ENCODE measurements at places on chromosomes 7 and 10. TPM values are rescaled to one million over a fixed set of nuclear protein-coding genes. Genes with fewer than 3 reads are reported as not detected.

PARP12 gene
- polyA plus RNA-seq, result 27.1 TPM

VAX1 gene
- not detected for polyA plus RNA-seq

SLC13A1 gene
- not detected for polyA plus RNA-seq

CALHM2 gene
- 23.5 TPM for polyA plus RNA-seq

PLEKHS1 gene
- polyA plus RNA-seq, result 0.01 TPM

BTBD16 gene
- not detected for polyA plus RNA-seq

ZNF33A gene
- 5.6 TPM for polyA plus RNA-seq

OGA gene
- polyA plus RNA-seq, result 74.3 TPM

GRCh38 chr7:117014099-117014656 lies 60.9 kb downstream of the ST7 start:
- no peak for DNase-seq

DNA sequence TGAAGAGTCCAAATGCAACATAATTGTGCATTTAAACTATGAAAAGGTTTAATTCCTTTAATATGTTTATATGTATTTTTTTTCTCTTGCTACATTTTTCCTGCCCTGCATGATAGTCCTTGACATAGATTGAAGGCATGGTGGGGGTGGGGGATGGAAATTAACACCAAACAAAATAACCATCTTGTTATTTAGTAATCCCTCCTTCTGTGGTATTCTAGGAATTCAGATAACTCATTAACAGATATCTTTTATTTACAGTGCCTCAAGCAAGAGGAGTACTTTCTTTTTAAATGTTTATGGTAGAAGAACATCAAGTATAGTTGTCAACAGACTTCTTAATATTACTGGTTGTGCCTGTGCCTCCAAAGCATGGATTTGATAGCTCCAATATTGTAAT lies 337.6 kb upstream of the SEMA3A start:
- DNase-seq, result no peak

- DNase-seq, result no peak
These were observed 335.4 kb upstream of the PFKP start for GRCh38 chr10:2731940-2732339.

DNA sequence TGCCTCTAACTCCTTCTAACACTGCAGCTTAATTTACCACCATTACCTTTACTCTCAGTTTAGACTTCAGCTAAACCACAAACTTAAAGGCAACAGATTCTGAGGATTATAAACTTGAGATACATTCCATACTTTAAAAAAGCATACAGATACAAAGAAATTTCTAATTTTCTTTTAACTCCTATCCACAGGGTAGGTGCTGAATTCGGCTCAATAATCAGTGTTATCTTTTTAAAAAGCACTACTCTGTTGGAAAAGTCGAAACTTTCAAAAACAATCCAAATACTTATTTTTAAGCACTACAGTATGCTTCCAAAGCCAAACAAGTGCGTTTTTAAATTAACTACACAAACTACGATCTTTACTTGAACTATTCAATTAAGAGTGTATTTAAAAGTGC lies 1.0 kb downstream of the SMNDC1 start:
- DNase-seq, result no peak

- DNase-seq, result no peak
These were observed at the start of gene ATOH7 for GRCh38 chr10:68231817-68232251. Gene ATOH7, minus strand, starts transcription at chr10:68232113. Its CDS starts 436 bp downstream, at chr10:68231677.

DNA sequence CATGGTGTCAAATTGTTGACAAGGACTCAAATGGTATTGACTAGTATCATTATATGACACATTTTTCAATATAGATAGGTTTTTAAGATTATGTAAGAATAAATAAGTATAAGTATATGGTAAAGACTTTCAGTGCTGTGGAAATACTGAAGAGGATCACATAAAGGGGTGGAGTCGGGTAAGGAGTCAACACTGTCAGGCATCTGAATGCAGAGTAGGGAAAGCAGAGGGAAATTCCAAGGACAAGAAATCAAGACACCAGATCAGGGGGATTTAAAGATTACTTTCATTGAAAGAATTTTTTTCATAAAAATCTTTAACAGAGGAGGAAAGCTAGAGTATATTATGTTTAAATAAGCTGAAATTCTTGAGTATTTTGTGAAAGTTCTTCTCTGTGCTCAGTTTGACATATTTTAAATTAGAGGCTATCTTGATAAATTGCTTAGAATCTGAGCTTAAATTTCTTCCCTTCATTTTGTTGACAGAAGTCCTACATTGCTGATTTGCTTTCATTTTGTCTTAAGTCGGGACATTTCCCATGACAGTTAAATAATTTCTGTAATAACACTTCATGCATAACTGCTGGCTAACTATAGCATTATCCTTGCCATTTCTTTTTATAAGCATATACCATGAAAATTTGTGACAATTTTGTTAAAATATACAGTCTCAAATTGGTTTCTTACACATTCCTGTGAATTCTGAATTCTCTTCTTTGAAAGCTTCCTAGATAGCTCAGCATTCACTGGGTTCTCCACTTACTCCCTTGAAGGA lies 244.3 kb downstream of the PRKG1 start:
- no peak for DNase-seq

DNA sequence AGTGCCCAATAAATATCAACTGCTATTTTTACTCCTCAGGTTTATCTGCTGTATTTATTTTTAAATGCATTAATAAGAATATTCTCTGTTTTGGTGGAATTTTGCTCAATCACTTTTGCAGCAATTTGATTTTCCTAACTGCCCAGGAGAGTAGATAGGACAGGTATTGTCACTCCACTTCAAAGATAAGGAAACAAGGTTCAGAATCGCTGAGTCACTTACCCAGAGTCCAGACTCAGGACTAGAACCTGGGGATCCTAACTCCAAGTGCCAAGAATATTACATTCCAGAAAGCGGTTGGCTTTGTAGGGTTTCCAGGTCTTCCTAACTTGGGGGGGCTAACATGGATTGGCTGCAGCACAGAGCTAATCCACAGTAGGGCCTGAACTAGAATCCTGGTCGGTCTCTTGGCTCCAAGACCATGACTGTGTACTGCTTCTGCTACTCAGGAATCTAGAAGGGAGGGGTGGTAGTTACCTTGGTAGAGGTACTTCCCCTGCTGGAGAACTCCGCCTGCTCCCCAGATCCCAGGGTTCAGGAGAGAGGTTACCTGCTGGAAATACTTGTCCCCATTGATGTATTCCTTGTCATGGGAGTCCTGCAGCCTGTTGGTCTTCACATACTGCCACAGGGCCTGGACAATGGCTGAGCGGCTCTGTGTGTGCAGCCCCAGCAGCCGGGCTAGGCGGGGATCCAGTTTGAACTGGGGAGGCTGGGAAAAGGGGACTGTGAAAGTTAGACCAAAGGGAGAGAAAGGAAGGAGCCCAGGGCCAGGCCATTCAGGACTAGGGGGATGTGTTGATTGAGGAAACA lies 7.3 kb downstream of the SMARCD3 start:
- DNase-seq, result no peak

DNA sequence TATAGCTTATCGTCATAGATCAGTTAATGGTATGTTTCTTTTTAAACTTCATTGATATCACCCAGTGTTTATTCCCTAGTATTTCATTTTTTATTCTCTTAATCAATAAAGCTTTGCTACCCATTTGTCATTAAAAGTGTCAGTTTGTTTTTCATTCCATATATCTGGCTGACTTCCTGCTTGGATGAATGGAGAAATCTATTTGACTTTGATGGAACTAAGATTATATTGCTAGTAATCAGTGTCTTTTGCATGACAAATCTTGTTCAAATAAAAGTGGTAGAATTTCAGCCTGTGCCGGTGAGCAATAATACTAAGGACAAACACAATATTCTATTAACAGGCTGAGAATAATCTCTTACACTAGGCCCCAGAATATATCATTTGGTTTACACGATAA lies 203.3 kb downstream of the SEC23IP start:
- no peak for DNase-seq

DNA sequence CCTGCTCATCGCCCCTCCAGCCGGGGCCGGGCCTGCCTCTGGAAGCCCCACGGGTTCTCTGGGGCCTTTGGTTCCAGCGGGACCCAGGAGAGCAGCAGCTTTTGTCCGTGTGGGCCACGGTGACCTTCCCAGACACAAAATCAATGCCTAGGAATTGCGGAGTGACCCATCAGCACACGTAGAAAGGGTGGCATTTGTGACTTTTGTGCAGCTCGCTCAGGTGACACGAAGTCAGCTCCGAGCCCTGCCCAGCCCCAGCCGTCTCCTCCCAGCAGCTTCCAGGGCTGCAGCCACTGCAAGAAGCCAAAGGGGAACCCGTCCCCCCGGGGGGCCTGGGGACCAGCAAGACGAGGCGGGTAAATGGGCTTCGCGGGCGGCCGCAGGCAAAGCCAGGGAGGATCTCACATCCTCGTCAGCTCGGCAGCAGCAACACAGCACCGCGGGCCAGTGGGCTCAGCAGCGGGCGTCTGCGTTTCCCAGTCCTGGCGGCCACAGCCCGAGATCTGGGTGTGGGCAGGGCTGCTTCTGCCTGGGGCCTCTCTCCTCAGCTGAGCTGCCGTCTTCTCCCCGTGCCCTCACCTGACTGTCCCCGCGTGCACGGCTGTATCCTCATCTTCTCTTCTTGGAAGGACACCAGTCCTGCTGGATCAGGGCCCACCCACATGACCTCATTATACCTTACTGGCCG lies 88.5 kb downstream of the PAXIP1 start:
- DNase-seq, result no peak

DNA sequence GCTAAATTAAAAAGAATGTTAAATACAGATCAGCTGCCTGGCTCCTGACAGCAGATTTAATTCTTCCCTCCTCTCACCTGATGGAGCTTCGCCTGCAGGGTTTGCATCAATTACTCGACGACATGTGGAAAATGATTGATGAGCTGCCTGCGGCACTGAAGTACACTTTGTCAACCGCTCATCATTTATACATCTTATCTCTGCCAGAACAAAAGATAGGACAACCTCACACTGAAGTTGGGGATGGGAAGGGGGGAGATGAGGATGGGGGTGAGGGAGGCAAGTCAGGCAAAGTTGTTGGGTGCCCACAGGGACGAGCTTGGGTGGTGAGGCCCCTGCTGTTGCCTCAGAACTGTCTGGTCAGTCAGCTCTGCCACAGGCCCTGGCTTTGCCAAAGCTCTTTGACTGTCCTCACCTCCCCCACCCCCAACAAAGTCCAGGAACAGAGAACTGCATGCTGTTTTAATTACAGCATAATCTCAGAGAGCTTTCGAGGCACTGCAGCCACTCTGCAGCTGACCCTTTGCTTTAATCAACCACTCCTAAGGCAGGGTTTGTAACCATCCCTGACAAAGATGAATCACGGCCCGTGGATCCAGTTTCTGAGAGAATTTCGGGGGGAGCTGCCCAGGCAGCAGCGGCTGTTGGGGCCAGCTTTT lies 702.3 kb downstream of the LRMDA start:
- DNase-seq, result no peak

GRCh38 chr10:59748834-59749233 lies 4.4 kb downstream of the MRLN start:
- DNase-seq, result no peak

DNA sequence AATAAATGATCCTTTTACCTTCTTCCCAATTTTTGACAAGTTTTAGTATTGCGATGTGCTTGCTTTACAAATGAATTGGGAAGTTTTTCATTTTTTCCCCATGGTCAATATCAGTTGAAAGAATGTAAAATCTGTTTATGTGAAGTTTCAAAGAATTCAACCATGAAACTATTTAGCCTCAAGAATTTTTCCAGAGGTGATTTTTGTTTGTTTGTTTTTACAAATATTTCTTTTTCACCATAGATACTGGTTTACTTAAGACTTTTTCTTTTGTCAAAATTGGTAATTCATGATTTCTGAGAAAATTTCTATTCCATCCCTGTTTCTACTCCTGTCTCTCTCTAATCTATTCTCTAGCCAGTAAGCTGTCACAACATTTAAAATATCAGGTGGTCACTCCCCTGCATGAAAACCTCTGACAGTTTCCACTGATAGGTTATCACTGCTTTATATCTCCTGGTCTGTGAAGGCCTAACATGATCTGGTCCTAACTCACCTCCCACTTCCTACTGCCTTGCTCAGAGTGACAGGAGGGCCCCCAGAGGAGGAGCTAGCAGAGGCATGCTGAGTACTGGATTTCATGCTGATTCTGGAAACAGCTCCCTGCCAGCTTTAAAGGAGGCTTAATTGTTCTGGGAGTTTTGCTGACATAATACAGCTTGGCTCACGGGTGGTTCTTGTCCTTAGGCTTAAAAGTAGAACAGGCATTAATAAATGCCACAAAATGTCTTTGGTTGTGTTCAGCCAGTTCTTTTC lies 7.6 kb upstream of the ARMS2 start:
- no peak for DNase-seq

DNA sequence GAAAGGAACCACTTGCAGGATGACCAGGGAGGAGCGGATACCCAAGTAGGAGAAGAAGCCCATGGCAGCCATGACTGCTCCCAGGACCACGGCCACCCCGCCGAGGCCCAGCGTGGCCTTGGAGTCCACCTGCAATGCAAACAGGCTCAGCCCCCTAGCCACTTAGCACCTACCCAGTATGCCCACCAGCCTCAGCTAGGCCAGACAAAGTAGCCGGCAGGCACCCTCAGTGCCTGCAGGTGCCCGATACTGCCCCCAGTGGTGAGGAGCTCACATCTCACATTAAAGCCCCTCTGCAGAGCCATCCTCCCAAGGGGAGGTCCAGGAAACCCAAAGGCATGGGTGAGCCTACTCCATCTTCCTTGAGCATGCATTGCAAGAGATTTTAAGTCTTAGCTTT lies 6.6 kb downstream of the NPC1L1 start:
- DNase-seq, result no peak

- DNase-seq, result peak; percentile 15
These were observed 165.7 kb downstream of the NPSR1 start for GRCh38 chr7:34823650-34824258.

GRCh38 chr10:19412531-19412930 lies 363.9 kb downstream of the MALRD1 start:
- DNase-seq, result no peak

DNA sequence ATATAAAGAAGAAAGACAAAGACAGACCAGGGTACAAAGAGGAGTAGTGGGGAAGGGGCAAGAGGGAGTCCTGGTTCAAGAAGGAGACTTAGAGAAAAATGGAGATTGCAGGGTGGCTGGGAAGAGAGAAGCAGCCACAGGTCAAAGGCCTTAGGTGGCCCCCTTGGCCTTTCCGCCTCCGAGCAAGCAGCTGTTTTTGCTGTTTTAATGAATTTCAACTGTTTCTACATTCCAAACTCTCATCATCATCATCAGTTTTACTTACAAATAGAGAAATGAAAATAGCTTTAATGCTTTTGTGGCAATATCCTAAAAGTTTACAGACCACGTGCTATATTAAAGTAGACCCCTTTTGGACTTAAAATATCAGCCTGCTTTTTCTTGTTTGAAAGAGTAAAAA lies 399.7 kb downstream of the EXOC4 start:
- DNase-seq, result no peak

- DNase-seq, result no peak
These were observed 32.3 kb upstream of the LYZL1 start for GRCh38 chr10:29256586-29256985.

All from heart right ventricle (tissue), 16 donors.